Activated CD4-positive, alpha-beta T cell treated with anti-CD3 and anti-CD28 coated beads, Interleukin-2, amount 10 ng/mL, durations not matched to agents 24 days and 14 days (primary cell): ENCODE measurements at places on chromosomes 5 and 9. TPM values are rescaled to one million over a fixed set of nuclear protein-coding genes. Genes with fewer than 3 reads are reported as not detected.

DNA sequence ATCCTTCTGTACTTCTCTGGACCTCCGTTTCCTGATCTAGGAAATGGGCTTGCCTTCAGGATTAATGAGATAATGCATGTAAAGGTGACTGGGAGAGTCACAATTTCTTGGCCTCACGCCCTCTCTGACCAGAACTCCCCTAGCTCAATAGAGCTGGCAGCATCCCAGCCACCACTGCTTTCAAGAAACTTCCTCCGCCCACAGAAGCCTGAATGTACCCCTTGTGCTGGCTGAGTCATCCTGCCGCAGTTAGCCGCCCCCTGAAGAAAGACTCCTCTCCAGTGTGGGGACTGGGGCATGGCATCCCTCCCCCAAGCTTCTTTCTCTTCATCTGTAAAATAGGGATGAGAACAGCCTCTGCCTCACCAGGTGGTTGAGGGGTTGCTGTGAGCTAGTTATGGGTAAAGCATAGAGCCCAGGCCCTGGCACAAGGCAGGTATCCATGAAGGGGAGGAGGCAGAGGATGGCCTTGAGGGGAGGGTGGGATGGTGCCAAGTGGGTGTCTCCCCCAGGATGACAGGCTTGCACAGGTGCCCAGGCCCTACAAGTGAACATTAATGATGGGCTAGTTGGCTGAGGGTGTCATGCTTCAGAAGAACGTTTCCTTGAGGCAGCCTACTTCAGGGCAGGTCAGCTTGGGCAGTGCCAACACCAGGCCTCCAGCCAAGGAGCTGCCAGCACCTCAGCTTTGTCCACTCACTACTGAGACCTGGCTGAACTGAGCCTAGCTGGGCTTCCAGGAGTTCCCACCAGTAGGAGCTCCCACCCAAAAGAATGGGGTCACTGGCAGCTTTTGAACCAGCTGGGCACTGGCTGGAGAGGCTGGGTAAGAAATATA lies 3.4 kb downstream of the PDLIM4 start:
- DNase-seq: no peak

DNA sequence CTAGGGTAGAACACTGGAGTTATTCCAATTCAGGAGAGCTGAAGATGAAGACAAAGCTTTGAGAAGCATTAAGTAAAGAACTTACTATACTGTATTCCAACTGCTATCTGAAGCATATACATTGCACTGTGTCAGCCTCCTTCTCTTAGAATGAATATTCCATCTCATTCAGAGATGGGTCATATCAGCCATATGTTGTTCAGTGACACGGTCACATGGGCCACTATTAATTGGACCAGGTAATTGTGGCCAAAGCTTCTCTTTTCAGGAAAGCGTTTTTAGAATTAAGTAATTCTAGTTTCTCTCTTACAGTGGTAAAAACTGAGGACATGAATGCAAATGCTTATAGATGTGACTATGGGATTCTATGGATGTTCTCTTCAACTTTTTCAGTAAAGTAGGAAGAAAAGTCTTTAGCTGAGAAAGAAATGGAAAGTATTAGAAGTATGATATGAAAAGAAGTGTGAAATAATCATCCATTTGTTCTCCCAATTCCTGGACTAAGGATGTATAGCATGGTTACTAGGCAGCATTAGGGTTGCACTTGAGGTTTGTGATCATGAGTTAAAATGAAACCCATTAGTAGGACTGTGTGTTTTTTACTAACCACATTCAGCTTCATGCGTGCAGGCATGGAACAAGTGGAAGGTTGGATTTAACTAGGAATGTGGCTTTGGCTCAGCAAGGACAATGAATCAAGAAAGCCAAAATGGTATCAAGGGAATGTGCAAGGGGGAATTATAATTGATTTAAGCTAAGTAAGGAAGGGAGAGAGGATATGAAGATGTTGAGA lies 40.9 kb downstream of the CETN3 start:
- no peak for DNase-seq

DNA sequence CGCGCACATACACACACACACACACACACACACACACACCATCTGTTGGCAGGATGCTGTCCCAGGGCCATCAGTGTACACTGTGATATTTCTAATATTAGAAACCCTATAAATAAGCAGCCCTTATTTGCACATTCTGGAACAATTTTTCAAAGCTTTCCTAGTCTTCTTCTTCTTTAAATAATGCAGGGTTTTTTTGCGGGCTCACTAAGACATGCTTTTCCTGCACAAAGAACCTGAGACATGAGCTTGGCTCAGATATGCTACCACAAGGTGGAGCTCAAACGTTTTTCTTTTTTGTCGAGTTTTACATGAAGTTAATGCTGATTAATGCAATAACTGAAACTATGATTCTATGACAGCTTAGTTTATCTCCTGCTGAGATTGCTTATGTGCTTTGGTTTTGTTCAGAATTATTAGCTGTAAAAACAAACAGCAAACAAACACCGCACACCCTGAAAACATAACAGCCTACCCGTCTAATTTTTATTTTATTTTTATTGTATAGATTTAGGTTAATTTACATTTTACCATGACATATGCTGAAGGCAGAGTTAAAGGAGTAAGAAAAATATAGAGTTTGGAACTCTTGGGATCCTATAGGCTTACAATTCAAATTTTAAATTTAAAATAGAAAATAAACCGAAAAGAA lies 95.8 kb downstream of the ALDH1A1 start:
- no peak for DNase-seq

- DNase-seq: no peak
These were observed 552.6 kb downstream of the CCDC171 start for GRCh38 chr9:16105168-16106020.

DNA sequence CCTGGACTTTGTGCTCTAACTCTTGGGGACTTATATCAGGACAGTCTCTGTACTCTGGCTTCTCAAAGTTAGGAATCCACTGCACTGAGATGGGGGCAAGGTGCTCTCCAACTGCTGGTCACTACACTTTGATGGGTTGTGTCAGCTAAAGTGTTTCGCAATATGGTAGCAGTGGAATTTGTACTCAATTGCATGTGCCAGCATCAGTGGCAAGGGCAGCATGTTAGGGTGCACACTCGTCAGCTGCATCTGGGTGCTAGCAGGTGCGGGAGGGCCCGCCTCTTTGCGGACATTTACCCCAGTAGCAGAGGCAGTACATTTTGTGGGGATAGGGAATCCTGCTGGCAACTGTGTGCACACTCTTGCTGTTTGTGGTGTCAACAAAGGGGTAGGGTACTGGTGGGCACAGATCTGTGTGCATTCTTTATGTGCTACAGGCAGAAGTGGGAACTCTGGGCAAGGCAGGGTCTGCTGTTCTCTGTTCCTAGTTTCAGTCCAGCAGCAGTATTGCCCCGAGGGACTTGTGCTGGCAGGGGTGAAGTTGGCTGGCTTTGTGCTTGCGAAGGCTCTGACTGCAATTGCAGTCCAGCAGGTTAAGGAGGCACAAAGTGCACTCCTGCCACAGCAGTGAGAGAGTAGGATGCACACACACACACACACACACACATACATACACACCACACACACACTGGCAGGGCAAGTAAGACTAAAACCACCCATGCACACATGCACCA lies 924.8 kb upstream of the CDH9 start:
- no peak for DNase-seq

DNA sequence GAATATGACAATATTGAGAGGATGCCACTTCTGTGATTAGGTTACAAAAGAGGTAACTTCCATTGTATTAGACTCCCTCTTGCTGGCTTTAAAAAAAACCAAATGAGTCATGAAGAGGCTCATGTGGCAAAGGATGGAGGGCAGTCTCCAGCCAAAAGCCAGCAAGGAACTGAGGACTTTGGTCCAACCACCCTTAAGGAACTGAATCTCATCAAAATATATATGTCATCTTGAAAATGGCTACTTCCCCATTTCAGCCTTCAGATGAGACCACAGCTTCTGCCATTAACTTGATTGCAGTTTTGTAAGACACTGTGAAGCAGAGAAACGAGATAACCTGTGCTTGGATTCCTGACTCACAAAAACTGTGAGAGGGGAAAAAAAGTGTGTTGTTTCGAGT lies 15.5 kb upstream of the TRIM32 start:
- DNase-seq: no peak

- DNase-seq: no peak
These were observed 822.5 kb downstream of the NR2F1-AS1 start for GRCh38 chr5:92758552-92758951.

DNA sequence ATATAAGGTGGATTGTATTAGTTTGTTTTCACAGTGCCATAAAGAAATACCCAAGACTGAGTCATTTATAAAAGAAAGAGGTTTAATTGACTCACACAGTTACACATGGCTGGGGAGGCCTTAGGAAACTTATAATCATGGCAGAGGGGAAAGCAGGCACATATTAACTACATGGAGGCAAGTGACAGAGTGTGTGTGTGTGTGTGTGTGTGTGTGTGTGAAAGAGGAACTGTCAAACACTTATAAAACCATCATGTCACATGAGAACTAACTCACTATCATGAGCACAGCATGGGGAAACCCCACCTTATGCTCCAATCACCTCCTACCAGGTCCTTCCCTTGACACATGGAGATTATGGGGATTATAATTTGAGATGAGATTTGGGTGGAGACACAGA lies 118.6 kb downstream of the SPEF2 start:
- DNase-seq: peak; percentile 54

GRCh38 chr9:133333566-133333965 lies 2.4 kb downstream of the SURF6 start:
- DNase-seq: no peak

DNA sequence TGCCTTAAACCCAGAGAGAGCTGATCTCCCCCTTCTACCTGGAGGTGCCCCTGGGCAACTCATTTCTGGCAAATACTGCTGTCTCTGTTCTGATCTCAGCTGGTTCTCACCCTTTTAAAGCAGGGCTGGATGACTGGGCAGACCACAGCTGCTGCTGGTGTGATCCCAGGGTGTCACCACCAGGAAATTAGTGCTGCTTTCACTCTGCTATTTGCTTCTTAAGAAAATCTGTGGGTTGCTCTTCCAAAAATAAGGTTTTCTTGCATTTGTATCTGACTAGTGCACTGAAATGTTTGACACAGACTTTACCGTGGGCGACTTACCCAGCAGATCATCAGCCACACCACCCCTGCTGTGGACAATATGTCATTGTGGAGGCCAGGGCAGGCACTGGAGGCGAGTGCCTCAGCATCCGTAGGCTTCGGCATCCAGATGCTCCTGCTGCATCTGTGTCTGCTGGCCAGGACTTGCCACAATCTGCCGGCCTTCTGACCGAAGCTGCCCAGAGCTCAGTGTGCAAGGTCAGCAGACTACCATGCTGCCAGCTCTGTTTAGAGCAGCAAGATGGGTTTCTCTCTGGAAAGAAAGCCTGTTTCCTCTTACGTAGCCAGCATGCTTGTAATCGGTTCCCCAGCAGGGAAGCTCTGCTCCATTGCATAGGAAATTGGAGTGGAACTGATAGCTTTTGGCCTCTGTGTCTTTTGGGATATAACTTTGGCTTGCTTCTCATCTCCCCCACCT lies 13.6 kb downstream of the ARHGAP26 start:
- DNase-seq: peak; percentile 82

The CCL27 gene
- 0.52 and 0.70 TPM in 2 replicates for total RNA-seq

GRCh38 chr5:145162626-145163025 lies 672.5 kb downstream of the PRELID2 start:
- DNase-seq: no peak

DNA sequence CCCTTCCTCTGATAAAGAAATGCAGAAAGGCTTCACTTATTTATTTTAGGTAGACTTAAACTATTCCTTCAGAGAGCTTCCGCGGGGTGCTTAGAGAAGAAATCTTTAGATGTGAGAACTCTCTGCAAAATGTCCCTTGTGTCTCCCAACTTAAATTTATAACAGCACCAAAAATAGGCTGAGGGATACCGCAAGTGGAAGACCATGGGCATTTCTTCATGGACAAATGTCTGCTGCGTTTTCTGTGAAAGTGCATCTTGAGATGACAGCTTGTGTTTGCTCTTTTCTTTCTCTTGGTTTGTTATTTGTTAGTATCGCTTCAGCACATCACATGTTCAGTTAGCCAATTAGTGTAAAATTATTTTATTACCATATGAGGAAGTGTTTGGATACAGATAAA lies 15.3 kb upstream of the GRIN3A start:
- no peak for DNase-seq

DNA sequence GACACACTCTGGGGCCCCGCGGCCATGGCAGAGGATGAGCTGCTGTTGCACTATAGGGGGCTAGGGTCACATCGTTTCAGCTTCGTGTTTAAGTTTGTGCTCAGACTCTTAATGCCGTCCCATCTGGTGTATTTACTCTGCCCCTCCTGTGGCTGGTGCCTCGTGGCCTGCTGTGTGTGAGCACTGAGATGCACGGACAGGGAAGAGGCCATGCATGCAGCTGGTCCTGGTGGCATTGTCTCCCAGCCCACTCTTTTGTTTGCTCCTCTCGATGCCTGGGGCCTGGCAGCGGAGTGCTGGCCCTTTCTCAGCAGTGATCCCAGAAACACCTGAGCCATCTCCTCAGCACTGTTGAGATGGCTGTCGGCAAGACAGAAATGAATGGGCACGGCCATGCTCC lies 30.0 kb upstream of the PHF2 start:
- DNase-seq: no peak

DNA sequence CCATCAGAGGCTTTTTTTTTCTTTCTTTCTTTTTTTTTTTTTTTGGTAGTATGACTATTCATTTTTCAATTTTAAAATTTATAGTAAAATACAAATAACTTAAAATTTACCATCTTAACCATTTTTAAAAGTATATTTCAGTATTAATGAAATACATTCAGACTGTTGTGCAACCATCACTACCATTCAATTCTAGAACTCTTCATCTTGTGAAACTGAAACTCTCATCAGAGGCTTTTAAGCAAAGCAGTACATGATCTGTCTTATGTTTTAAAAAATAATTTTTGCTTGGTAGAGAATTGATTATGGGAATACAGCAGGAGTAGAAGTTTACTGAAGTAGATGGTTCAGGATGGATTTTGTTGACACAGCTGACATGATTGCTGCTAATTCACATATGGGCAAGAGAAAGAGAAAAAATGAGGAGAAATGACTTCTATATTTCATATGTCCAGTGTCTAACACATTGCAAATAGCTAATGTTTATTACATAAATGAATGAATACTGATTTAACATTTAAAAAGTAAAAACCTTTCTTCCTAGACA lies 13.4 kb downstream of the ELOVL7 start:
- no peak for DNase-seq

GRCh38 chr9:25418974-25419373 lies 259.3 kb downstream of the TUSC1 start:
- no peak for DNase-seq

DNA sequence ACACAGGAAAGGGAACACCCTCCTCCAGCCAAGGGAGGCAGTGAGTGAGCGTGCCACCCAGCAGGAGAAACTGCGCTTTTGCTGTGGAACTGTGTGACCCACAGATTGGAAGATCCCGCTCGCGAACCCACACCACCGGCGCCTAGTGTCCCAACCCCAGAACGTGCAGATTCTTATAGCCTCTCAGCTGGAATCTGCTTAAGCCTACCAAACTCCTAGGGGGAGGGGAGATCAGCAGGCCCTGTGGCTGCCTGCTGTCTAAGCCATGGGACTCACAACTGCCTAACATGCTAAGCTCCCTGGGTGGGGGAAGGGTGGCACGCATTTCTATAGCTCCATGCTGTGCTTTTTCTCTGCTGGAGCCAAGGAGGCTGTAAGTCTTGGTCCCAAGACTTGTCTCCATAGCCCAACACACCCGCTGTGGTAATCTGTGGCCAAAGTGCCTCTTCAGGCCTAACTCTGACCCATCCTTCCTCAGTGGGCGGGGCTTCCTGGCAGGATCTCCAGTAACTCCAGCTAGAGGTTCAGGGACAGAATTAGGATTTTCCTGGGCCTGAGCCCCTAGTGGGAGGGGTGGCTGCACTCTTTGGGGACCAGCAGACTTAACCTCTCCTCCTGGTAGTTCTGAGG lies 485.0 kb downstream of the TAF11L14 start:
- no peak for DNase-seq
